Hematopoietic multipotent progenitor cell treated with erythropoietin and hydrocortisone succinate and interleukin-3 and kit ligand, for 6 days (in vitro differentiated cells): ENCODE measurements at places on chromosomes 1 and 21.

DNA sequence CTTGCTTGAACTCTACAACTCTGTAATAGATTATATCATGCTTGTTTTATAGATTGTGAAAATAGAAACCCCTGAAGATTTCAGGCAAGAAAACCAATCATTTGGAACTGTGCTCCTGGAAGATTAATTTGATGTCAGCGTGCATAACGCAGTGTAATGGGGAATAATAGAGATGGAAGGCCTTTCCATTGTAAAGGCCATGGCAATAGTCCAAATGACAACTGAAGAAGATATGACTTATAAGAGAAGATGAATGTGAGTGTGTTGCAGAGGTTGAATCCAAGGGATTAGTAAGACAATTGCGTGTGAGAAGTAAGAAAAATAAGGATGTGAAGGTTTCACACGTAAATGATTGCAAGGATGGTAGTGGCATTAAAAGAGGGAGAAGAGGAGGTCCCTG, 285.0 kb downstream of the DUSP10 start:
- DNase-seq: no peak

DNA sequence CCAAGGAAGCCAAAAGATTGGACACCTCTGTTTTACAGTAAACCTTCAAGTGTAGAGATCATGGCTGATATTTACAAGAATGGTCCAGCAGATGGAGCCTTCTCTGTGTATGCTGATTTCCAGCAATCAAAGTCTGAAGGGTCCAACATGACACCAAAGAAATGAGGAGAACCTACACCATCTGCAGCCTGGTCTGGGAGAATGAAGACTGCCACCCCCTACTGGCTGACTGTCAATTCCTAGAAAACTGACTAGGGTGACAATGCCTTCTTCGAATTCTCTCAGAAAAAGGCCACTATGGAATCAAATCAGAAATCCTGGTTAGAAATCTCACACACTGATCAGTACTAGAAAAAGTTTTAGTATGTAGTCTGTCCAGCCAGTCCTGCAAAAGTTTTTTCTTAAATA, 83.3 kb downstream of the CDC42BPA start:
- DNase-seq: peak; percentile 89

DNA sequence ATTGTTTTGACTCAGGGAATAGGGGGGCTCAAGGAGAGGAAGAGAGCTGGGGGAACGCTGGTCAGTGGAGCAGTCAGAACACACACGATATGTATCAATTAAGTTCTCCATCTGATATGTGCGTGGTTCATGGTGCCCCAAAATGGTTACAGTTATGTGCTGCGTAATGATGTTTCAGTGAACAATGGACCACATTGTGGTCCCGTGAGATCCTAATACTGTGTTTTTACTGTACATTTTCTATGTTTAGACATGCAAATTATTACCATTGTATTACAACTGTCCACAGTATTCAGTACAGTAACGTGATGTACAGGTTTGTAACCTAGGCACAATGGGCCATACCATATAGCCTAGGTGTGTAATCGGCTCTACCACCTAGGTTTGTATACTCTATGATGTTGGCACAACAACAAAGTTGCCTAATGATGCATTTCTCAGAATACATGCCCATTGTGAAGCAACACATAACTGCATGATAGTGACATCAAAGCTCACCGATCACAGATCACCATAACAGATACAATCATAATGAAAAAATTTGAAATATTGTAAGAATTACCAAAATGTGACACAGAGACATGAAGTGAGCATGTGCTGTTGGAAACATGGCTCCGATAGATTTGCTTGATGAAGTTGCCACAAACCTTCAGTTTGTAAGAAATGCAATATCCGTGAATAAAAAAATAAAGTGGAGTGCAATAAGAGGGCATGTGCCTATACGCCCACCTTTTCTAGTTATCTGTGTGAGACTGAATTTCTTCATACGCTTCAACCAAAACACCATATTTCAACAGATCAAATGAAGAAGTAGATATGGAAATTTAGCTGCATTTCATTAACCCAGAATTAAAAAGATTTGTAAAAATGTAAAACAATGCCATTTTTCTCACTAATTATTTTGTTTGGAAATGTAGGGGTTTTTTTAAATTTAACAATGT, 14.8 kb upstream of the TMEM54 start:
- no peak for DNase-seq

DNA sequence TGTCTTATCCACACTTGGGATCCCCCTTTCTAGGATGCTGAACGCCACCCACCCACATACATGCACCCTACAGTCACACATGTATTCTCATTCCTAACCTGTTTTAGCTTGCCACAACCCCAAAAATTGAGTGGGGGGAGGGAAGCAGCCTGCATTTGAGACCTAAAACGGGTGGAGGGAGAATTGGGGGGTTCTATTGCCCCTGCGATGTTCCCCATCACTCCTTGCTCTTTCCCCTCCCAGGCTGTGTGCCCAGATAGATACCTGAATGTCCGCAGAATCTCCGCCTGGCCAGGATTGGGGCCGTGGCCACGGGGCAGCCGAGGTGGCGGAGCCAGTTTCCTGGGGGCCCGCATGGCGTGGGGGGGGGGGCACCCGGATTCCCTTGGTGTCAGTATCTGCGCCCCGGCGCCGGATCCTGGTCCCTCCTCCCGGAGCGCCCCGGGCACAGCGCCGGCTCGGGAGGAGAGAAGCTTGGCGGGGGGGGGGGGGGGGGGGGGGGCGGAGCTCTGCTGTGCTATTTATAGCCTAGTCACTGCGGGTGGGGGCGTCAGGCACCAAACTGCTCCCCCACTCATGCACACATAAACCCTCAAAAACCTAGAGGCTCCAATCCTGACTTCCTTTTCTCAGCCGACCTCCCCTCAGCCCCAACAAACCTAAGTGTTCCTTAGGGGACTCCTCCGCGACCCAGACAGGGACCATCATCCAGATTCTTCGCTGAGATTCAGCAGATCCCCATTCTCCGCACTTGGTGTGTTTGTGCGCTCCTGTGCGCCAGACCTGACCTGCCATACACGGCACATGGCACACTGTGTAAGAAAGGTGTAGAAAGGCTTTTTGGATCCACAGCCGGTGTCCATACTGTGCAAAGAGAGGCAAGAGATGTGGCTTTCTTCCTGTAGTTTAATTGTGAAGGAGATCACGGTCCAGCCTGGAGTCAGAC, 1.9 kb downstream of the ANKRD34A start:
- DNase-seq: no peak

DNA sequence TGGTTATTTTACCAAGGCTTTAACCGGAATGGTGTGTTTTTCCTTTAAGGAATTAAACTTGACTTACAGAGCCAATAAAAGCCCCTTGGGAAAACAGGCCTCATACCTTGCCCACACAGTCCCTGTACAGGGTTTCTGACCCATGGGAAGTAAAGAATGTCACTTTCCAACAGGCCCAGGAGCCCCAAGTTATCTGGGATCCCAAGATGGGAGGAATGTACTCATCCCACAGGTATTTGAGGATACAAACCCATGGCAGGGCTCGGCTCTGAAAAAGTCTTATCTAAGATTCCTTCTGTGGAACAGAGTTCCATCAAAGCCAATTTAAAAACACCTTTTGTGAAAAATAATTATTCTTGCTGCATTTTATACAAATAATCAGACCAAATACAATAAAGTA, 15.3 kb upstream of the COX20 start:
- no peak for DNase-seq

- DNase-seq: no peak
These were observed 158.9 kb upstream of the COL11A1 start for GRCh38 chr1:103267266-103267665.

- DNase-seq: no peak
These were observed 33.3 kb downstream of the FOXD2 start for GRCh38 chr1:47471163-47471562.

- DNase-seq: peak; percentile 80
These were observed 597.2 kb upstream of the BRINP3 start for GRCh38 chr1:191074881-191075280.

DNA sequence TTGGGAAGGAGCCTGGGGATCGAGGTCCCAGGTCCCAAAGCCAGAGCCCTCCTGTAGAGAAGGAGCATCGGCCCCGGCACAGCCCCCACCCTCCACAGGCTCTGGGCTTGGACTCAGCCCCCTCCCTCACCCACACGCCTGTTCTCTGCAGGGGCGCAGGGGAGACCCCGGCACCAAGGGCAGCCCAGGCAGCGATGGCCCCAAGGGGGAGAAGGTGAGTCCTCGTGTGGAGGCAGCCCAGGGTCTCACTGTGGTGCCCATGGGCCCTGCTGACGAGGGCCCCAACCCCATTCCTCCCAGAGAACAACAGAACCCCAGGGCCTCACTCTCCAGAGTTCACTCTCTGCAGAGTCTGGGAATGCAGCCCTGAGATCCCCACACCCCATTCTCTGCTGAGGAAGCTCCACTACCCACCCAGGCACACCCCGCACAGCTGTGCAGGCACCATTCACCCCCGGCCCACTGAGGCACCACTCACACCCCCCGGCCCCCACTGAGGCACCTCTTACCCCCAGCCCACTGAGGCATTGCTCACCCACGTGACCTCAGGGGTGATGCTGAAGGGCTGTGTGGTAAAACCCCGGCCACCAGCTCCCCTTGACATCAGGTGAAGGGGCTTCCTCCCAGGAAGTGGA, 21.8 kb downstream of the COL6A2 start:
- no peak for DNase-seq

DNA sequence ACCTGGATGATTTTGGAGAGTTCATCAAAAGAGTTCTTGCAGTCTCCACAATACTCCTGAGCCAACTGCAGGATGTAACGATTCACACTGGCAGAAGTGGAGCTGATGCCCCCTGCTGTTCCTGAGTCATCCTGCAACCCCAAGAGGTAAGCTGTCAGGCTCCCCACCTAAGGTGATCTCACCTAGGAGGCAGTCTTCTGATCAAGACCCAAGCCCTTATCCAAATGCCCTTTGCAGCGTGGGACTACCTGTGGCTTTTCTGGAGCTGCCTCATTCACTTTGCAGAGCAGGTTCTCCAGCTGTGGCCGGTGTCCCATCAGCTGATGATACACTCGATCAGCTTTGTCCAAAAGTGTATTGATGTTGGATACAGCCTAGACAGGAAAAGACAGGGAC, 96.4 kb downstream of the UBR4 start:
- DNase-seq: peak; percentile 73

DNA sequence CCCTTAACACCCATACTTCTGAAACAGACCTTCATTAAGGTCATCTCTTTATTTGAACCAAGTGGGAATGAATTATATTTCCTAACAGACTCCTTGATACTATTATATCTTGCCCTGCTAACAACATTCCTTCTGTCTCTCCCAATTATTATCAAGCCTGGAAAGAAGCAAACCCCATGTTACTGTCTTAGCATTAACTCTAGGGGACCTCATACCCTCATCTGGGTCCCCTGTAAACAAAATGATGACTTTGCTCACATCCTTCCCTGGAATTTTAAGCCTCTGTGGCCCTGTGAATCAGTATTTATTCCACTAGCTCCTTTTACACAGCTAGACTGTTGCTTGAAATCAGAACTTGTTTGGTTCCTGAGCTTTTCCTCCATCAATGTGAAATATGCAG, 38.3 kb upstream of the BCL10 start:
- no peak for DNase-seq

DNA sequence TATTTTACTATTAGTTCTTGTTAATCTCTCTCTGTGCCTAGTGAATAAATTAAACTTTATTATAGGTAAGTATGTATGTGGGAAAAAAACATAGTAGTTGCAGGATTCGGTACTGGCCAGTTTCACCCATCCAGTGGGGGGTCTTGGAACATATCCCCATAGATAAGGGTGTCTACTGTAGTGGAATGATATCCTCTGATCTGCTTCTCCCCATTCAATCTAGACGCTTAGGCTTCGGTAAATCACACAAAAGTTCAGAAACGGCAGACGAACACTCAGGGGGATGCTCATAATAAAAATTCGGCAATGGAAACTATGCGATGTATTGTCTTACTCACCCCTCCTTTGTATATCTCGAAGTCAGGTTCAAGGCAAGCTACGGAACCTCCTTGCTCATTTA, 232.9 kb upstream of the COA6 start:
- no peak for DNase-seq

GRCh38 chr1:234295068-234295467, 78.2 kb upstream of the COA6 start:
- no peak for DNase-seq

DNA sequence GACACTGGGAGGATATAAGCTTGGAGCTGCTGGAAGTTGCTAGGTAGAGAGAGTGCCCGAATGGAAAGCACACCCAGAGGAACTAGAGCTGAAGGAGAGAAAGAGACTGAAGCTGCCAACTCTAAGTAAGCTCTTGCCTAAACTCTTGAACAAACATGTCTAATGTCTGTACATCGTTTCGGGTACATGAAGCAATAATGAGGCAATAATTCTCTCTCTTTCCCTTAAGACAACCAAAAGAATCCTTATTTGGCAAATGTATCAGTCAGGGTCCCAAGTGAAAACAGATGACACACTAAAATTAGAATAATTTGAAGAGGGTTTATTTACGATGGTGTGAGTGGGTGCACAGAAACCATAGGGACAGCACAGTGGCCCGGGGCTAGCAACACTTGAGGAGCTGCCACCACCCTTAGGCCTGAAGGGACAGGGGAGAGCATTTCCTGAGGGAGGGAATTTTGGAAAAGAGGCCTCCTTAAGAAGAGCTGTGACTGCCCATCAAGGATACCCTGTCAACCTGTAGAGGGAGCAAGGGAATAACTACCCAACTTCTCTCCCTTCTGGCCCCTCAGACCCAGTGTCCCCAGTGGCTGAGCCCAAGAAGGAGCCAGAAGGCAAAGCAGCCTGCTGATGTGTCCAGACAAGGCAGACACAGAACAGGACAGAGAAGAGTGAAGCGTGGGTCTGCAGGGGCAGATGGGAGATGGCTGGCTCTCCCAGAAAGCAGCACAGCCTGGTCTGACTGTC, 36.1 kb upstream of the KHDRBS1 start:
- DNase-seq: peak; percentile 57

DNA sequence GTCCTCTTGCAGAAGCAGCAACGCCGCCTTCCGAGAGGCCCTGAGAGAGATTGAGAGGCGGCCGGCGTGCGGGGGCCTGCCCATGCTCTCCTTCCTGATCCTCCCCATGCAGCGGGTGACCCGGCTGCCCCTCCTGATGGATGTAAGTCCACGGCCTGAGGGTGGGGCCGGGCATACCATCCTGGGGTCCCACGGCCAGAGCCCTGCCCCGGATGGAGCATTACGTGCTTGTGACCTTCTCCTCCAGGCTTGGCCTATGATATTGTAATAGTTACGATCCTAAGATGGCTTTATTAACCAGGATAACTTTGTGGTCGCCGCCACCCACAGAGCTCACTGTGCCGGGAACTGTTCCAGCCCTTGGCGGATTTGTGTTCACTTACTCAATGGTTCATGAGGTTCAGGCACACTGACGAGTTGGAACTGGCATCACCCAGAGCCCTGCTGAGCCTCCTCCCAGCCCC, 18.9 kb downstream of the ARHGEF16 start:
- no peak for DNase-seq

GRCh38 chr1:217274927-217275654, 355.8 kb downstream of the GPATCH2 start:
- DNase-seq: no peak

DNA sequence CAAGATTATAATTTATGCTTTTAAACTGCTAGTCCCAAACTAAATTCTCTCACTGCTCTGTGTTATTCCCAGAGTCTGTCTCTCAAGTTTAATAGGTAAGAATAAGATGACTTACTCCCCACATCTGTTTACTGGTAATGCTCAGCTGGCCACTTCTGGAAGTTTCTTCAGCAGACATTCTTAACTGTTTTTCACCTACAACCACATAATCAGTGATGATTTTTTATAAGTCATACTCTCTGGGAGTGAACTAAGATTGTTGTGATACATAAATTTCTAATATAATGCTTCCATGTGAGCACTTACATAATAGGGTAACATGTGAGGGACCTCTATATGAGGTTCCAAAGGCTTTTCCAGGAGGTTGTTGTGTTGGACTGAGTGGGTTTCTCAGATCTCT, 8.7 kb downstream of the SLAMF7 start:
- no peak for DNase-seq

GRCh38 chr1:8448911-8449661, 131.2 kb downstream of the SLC45A1 start:
- DNase-seq: no peak
